ENCODE measurements at places on chromosomes 12 and 14.
A peak's percentile ranks its signal among the peaks of the same experiment; 100 is the strongest.

DNA sequence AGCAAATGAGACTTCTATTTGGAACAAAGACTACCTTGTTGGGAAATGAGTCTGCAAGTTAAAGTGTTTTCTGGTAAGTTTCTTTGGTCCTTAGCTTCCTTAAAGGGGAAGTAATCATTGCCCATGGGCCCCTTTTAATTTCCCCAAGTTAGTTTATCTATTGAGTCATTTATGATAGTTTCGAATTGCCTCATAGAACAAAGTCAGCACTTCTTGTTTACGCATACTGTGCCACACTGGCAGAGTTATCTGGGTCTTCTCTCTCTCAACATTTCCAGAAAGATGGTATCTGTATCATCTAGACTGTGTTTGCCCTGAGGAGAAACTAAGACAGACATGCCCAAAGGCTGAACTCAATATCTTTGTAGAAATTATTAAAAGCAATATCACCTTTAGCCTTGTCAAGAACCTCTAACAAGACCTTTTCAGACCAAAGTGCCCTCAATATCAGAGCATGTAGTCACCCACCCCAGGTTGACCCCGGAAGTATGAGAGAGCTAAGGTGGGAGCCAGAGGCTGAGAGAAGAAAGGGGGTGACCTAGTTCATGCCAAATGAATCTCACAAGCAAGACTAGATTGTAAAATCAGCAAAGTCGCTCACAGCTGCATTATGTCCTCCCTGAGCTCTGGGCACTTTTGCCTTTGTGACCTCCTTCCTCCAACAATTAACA is 40.0 kb downstream of the GPR65 start:
- no peak for DNase-seq

GRCh38 chr14:69610020-69610873 is 1.1 kb upstream of the SUSD6 start:
- no peak for DNase-seq

DNA sequence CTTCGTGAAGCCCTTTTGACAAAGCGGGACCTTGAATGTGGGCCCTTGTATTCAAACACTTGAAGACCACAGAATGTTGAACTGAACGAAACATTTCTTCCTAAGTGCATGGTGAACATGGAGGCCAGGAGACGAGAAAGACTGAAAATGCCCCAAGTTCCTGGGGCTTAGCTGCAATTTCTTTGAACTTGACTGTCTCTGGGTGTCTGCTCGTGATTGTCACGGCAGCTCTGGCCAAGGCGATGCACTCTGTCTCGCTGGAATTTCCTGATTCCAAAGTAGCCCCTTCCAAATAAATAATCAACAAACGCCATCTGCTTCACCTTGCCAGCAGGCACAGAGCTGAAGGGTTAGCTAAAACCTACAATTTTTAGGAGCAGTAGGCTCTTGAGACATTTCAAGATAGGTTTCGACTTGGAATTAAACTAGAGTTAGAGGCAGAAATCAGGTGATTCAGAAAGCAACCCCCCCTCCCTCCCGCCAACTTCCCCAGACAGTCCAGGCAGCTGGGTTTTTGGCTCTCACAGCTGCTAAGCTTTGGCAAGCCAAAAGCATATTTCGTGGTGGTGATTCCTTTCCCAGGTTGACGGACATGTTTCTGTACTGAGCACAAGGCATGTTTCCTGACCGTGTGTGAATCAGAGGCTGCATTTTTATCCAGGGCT is 13.5 kb upstream of the IRF2BPL start:
- DNase-seq = peak; percentile 71

DNA sequence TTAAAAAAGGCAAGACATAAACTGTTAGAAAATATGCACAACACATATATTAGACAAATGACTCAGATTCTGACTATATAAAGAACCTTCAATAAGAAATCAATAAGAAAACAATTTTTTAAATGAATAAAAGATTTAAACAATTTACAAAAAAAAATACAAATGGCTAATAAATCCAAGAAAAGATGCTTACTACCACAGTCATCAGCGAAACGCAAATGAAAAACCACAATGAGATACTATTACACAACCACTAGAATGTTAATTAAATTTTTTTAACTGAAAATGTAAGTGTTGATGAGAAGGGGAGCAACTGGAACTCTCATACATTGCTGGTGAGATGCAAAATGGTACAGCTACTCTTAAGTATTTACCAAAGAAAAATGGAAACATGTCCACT is 24.4 kb downstream of the OSBPL8 start:
- no peak for DNase-seq

- DNase-seq = no peak
Observed at GRCh38 chr12:20199780-20200179, 168.6 kb upstream of the PDE3A start.

DNA sequence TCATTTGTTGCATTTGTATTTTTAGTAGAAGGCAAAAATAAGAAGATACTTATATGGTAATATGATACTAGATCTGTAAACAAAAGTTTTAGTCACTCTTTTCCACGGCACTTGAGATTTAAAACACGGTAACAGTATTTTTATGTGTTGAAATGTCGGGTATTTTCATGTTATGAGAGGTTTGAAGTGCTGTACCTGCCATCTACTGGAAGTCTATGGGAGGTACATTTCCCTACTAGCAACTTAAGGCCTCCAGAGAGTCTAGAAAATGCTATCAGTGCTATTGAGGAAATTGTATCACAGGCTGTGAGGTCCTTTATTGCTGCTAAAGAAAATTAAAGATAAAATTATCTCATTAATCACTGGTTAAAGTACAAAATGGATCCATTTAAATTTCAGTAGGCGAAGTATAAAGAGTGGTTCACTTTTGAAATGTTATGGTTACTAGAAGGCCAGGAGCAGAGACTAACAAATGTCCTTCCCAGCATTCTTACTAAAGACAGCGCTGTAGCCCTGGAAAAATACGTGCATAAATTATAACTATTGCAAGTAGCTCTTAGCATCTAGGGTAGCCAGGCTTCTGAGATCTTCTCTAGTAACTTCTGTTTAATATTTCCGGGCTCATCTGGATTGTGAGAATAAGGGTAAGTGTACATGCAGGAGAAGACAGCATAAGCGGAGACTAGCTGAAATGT is 77.6 kb upstream of the PRKD1 start:
- DNase-seq = no peak

GRCh38 chr12:110134691-110135411 is 10.7 kb downstream of the IFT81 start:
- DNase-seq = no peak

DNA sequence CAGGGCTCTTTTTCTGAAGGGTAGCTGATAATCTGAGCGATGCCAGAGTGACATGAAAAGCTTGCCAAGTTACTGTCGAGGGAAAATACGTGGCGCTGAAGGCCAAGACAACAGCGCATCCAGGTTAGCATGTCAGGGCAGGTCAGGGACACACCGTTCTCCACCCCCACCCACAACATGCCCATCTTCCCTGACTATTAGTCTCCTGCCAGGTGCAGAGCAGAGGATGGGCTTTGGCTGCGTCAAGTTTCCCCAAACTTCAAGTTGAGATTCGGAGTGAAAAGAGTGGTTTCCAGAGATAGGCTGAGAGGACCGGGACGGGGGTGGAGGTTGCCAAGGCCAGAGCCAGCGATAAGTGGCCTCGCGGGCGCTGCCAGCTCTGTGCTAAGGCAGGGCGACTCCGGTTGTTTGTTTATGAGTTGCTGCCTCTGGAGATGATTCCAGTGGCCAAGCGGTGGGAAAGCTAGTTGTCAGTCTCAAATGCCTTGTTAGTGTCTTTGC is 1.7 kb downstream of the TRHDE start:
- no peak for DNase-seq

DNA sequence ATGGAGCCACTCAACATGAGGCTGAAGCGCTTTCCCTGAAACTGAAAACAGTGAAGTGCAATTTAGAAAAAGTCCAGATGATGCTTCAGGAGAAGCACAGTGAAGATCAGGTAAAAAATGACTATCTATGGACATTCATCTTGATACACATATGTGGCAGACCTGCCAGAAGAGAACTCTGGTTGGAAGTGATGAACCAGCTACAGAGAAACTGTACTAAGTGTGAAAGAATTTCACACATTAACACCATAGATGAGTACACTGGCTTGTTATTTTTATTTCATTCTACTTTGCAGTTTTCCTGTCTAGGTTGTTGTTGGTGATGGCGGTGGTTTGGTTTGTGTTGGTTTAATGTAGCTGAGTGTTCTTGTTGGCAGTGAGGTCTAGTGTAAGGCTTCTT is 174.7 kb downstream of the ESR2 start:
- no peak for DNase-seq

All from tibial artery (tissue), 4 donors.